ENCODE measurements at places on chromosomes 3 and 15.

DNA sequence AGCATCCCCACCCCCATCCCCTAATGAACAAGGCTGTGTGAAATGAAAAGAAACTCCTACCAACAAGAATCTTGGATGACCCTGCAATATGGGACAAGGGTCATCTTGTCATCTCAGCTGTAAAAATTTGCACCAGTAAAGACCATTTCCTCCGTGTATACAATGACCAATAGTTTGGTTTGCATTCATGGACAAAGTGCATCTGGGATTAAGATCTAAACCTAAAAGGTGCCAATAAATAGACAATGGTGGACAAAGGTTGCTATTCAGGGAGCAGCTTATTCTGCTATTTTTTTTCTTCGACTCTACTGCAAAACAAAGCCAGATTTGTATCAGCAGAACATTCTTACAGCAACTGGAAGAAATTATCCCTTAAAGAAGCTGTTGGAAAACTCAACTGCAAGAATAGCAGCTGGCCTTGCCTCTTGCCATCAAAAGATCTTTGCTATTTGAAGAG is 8.0 kb downstream of the MGLL start:
- DNase-seq, result no peak

GRCh38 chr3:127228866-127229265 is 35.9 kb downstream of the PRR23E start:
- no peak for DNase-seq

DNA sequence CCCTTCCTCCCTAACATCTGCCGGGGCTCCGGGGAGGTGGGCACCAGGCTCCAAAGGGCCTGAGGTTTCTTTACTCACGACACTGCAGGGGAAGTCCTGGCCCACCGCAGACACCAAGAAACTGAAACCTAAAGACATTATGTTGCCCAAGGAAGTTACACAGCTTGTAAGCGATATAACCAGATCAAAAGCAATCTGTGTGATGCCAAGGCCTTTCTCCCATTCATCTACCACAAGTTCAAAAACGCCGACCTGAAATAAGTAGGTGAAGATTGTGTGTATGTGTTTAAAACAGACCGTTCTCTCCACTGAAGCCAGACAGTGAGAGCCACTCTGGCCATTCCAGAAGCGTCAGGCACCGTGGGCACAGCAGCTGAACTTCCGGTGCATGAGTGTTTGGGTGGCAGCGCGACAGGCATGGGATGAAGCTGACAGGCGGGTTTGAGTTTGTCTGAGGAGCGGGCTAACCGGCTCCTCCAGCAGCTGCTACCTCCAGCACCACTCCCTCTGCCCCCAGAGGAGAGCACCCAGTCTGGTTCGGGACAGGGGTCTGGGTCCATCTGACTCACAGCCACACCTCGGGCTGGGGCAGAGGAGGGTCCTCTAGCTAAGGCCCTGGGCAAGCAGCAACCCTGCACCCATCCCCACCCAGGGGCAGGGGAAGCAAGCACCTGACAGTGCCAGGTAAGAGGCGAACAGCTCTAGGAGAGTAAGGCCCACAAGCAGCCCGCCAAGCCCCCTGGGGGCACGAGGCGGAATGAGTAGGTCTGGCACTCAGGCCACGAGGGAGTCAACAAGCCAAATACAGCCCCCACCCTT is 1.3 kb downstream of the TNK2 start:
- peak; percentile 90 for DNase-seq

GRCh38 chr3:31624083-31624709 is 91.5 kb downstream of the STT3B start:
- no peak for DNase-seq

GRCh38 chr3:174325834-174326700 is 533.1 kb upstream of the NAALADL2 start:
- no peak for DNase-seq

DNA sequence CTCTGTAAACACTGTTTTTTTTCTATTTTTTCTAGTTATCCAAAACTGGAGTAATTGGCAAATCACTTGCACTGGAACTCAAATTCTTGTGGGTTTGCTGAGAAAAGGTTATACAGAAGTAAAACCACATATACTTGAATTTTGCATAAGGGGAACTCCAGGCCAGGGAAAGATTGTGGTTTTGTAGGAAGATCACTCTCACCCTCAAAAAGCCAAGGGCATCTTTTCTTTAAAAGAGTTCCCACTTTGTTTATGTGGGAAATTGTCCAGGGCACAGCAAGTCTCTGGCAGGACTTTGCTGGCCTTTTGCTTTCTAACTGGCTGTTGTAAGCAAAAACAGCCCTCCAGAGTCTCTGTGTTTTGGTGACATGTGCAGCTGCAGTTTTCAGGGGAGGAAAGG is 340.3 kb upstream of the RBMS3 start:
- no peak for DNase-seq

- no peak for DNase-seq
Measured at GRCh38 chr15:47184908-47185801, 532.1 kb upstream of the SEMA6D start.

GRCh38 chr15:34964277-34964676 is 5.3 kb downstream of the AQR start:
- DNase-seq, result no peak

GRCh38 chr3:157100608-157101396 is 59.1 kb downstream of the CCNL1 start:
- no peak for DNase-seq

- DNase-seq, result no peak
Measured at GRCh38 chr3:30982416-30983075, 88.1 kb upstream of the GADL1 start.

- DNase-seq, result no peak
Measured at GRCh38 chr15:96337365-96338023, 7.0 kb downstream of the NR2F2 start.

- DNase-seq, result no peak
Measured at GRCh38 chr3:175336406-175337133, 477.4 kb downstream of the NAALADL2 start.

DNA sequence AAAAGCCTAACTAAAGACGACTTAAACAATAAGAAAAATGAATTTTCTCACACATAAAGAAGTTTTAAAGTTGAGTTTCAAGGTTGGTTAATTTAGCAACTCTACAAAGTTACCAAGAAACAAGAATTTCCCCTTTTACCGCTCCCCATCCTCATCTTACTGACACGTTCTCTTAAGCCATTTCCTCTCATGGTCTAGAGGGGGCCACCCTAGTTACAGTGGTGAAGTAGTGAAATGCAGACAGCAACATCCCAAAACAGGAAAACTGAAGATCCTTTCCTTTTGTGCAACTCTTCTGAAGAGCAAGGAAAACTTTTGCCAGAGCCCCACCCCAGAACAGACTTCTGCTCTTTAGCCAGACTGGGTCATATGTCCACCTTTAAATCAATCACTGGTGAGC is 17.3 kb upstream of the SOX14 start:
- no peak for DNase-seq

DNA sequence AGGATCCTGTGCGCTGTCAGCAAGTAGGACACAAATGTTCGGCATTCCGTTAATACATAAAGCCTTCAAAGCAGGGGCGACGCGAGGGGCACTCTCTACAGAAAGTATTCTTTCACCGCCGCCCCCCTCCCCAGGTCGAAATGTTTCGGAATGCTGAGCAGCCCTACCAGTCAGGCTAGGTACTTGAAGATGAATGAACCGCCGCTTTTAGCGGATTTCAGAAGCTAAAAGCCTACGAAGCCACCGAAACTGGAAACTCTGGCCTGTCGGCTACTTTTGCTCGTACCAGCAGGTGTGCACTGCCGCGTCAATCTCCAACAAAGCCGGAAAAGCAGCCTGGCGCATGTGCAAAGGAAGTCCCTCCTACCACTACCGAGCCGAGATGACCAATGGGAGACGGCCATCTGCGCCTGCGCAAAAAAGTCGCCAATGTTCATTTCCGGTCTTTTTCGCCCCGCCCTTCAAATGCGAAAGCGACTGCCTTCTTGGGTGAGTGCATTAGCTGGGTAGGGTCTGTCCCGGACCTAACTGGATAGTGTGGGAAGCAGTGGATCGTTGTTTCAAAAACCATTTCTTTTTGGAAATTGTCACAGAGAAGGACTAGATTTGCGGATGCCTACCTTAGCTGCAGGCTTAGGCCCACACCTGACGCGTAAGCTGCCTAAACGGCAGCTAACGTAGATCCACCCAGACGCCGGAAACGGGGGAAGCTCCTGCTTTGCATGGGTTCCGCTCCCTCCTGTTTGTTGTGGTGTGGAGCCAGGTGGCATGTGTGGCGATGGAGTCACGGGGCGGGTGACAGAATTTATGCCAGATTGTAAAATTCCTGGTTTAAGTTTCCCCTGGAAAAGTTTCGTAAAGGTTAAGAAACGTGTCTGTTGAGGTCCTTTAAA is at the start of gene WDR5B:
WDR5B (minus strand) TSS at position 301 of the 893 bp plus-strand sequence. CDS start 534 bp downstream, outside the sequence.
- peak; percentile 99 for DNase-seq

DNA sequence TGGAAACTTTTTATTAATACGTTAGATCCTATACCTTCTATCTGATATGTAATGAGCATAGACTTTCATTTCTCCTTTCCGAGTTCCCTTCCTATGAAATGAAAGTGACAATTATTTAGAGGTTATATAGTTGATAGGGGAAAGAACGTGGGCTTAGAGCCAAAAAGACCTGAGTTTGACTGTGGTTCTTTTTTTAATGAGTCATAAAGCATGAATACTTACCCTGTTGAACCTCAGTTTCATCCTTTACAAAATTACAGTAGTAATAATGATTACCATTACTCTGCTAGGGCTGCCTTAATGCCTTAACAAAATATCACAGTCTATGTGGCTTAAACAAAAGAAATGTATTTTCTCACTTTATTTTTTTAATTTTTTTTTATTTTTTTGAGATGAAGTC is 75.9 kb downstream of the AGBL1 start:
- no peak for DNase-seq

DNA sequence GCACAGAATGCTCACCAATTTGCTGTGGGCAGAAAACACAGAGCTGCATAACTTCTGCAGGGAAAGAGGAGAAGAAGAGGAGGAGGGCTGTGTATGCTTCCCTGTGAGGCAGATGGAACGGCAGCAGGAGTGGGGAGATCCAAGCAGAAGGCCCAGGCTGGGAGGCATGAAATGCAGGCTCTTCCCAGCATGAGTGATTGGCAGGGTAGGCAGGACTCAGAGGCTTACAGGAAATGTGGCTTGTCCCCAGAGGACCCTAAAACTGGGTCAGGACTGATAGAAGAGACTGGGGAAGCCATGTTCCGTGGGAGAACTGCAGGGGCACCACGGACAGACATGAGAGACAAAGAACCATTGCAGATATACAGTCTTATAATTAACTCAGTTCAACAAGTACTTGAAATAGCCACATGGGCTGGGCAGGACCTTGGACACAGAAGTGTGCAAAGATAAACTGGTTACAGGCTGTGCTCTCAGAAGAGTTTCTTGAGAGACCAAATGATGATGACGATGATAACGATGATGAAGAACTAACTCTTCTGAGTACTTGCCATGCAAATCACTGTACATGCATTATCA is 286.9 kb downstream of the EPHB1 start:
- no peak for DNase-seq

DNA sequence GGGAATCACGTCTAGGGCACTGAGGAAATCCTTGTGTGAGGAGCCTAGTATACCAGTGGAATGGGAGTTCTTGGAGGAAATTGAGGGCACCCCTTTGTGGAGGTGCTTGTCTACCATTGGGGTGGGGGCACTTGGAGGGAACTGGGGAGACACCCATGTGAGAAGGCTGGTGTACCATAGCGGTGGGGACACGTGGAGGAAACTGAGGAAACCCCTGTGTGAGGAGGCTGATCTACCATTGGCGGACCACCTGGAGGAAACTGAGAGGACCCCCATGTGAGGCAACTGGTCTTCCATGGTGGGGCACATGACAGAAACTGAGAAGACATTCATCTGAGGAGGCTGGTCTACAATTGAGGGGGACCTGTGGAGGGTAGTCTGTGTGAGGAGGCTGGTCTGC is 164.5 kb downstream of the FBLN2 start:
- peak; percentile 31 for DNase-seq

- no peak for DNase-seq
Measured at GRCh38 chr3:66525771-66526170, 24.9 kb upstream of the LRIG1 start.

GRCh38 chr3:168030577-168030976 is 65.1 kb downstream of the GOLIM4 start:
- DNase-seq, result no peak

- DNase-seq, result no peak
Measured at GRCh38 chr3:173826416-173826815, 428.9 kb downstream of the NLGN1 start.

- no peak for DNase-seq
Measured at GRCh38 chr3:126460381-126460780, 15.3 kb downstream of the ZXDC start.

DNA sequence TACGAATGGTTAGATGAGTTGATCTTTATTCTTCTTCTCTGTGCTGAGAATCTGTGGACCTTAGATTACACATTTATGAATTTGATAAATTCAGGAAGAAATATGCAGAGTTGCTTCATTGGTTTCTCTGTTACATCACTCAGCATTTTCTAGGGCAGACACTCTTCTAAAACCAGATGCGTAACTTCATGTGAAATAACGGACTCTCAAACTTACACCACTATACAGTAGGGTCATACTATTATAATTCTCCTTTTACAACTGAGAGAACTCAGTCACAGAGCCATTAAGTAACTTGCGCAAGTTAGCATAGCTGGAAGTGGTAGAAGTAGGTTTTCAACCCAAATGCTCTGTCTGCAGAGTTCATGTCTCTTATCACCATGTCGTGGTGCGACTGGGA is 5.7 kb downstream of the TMEM207 start:
- DNase-seq, result no peak
